ENCODE measurements at places on chromosomes 5 and 9.

- no peak for DNase-seq
Measured at GRCh38 chr5:111703662-111704061, 53.3 kb downstream of the NREP start.

GRCh38 chr5:15004506-15004905 is 132.9 kb upstream of the ANKH start:
- DNase-seq = no peak

DNA sequence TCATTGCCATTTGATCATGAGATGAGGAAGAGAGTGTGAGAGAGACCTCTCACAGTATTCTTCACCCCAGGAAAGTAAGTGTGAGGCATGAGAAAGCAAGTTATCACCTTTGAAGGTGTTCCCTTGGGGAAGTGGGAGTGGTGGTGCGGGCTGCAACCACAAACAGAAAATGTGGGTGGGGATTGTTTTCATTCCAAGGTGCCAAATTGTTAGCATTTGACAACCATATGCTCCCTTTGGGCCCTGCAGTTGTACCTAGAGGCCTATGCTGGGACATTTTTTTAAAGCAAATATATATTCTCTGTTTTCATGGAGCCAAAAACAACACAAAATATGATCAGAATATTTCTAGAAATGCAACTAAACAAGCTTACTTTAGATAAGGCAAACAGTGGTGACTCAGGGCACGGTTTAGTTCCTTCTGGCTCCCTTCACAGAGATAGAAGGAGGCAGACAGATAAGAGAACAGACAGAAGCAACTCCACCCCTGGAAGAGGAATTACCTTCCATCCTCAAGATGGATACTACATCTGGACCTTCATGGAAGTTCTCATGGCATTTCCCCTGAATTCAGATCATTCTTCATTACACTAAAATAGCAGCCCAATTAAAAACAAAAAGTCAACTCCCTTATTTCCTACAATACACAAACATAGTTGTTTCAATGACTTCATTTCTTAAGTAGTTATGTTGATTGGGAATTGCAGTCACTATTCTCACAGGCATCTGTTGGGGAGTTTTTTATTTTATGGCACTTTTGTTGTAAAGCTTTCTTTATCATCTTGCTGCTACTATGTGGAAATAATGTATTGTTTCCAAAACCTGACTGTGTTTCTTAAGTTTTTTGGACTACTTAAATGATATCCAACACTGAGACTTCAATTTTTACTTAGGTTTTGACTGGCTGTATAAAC is 416.6 kb downstream of the PLK2 start:
- no peak for DNase-seq

- DNase-seq = no peak
Measured at GRCh38 chr9:115847216-115847615, 306.4 kb upstream of the PAPPA start.

DNA sequence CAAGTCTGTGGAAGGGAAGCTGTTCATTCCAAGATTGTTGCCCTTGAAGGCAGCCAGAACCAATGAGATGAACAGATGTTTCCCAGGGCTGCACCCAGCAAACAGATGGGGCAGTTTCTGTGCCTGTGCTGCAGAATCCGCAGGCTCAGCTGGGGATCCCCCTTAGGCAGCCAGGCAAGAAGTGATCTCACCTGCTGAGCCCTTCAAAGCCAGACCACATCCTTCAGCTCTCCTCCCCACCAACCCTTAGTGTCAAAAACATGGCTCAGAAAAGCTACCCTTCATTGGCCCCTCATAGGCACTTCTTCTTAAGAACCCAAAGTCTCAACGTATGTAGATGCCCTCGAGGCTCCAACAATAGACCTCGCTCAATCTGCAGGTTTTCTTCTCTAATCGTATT is 626.7 kb downstream of the CCDC171 start:
- DNase-seq = no peak

GRCh38 chr5:522116-522515 is 2.1 kb downstream of the SLC9A3 start:
- no peak for DNase-seq

GRCh38 chr5:168953351-168953750 is 347.6 kb downstream of the SLIT3 start:
- no peak for DNase-seq

DNA sequence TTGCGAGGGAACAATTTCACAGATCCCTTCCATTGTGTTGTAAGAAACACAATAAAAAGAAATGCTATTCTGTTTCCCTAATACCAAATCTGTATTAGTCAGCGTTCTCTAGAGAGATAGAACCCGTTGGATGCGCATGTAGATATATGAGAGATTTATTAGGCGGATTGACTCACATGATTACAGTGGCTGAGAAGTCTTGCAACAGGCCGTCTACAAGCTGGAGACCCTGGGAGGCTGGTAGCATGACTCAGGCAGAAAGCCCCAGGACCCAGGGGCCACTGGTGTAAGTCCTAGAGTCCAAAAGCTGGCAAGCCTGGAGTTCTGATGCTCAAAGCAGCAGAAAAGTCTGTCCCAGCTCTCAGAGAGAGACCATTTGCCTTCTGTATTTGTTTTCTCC is 18.4 kb upstream of the IL17B start:
- no peak for DNase-seq

- DNase-seq = no peak
Measured at GRCh38 chr5:179126506-179126991, 66.4 kb downstream of the ZNF354C start.

- DNase-seq = no peak
Measured at GRCh38 chr9:9790216-9790872, 822.5 kb downstream of the PTPRD start.

GRCh38 chr9:136539427-136540421 is 6.1 kb downstream of the NOTCH1 start:
- DNase-seq = no peak

- no peak for DNase-seq
Measured at GRCh38 chr9:29775491-29775890, 2202.2 kb upstream of the C9orf72 start.

- no peak for DNase-seq
Measured at GRCh38 chr5:129500101-129500500, 40.0 kb downstream of the ADAMTS19 start.

DNA sequence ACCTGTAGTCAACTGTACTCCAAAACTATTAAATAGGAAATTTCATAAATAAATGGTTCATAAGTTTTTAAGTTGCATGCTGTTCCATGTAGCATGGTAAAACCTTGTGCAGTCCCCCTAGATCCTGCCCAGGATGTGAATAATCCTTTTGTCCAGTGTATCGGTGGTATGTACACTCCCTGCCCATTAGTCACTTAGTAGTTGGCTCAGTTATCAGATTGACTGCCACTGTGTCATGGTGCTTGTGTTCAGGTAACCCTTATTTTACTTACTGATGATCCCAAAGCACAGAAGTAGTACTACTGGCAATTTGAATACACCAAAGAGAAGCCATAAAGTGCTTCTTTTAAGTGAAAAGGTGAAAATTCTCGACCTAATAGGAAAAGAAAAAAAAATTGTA is 134.2 kb downstream of the RNF180 start:
- no peak for DNase-seq

GRCh38 chr5:139577689-139578290 is 16.7 kb downstream of the UBE2D2 start:
- DNase-seq = no peak

DNA sequence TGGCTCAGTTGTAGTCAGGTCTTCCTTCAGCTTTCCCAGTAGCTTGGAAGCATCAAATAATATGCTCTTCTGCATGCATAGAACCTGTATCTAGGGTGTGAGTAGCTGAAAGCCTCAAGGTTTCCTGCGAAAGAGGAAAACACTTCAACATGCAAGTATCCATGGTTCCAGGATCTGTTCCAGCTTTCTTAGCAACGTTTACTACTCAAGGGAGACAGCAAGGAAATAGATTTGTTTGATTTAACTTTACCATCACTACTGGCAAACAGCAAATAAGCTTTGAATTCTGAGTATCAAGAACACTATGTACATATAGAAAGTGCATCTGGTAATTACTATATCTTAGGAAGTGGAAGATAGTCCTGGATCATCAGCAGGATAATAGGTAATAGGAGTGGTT is 341.0 kb downstream of the PRR16 start:
- DNase-seq = no peak

DNA sequence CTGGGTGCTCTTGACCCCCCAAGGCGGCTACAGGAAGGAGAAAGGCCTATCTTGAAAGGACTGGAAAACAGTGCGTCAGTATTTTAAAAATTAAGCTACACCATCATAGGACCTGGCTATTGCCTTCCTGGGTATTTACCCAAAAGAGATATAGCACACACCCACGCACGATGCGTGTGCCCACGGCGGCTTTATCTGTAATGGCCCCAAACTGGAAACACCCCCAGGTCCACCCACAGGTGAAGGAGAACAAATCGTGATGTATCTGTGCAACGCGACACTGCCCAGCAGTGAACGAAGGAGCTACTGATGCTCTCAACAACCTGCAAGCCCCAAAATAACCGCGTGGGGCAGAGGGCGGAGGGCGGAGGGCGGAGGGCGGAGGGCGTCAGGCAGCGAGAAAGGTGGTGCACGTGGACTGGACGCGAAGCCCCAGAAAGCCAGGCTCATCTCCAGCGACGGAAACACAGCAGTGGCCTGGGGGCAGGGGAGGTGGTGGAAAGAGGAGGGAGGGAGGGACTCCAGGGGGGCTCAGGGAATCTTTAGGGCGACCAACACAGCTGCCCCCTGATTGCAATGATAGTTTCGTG is 12.4 kb upstream of the PTGDS start:
- no peak for DNase-seq

- DNase-seq = no peak
Measured at GRCh38 chr5:172356047-172356446, 72.5 kb upstream of the UBTD2 start.

GRCh38 chr5:53170746-53171349 is 61.3 kb upstream of the MOCS2 start:
- DNase-seq = no peak

GRCh38 chr5:14419686-14420085 is 161.9 kb upstream of the OTULINL start:
- no peak for DNase-seq

GRCh38 chr5:144315994-144316634 is 145.4 kb downstream of the KCTD16 start:
- no peak for DNase-seq

- no peak for DNase-seq
Measured at GRCh38 chr9:134683714-134684374, 42.2 kb downstream of the COL5A1 start.

DNA sequence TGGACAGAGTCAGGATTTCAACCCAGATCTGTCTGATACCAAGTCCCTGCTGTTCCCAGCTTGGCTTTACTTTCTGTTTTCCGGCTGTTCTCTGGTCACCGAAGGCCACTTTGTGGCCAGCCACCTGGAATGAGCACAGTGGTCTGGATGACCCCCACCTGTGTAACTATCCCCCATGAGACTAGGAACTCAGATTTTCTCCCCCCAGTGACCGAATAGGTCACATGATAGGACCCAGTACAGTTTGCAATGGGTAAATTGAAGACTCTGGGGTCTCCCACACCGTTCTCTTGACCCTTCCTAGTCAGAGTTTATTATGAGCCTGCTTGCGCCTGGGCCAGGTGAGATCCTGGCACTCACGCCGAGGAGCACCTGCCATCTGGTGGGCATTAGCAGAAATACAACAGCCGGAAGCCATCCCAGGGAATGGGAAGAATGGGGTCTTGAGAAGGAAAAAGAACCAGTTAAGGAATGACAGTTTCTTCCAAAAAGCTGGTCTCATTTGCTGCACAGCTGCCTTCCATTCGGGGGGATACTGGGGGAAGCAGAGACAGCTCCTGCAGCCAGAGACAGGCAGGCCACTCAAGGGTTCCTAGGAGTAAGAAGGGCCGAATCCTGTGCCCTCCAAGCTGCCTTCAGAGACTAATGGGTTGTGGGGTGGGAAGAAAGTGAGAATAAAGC is 7.1 kb downstream of the PHYHD1 start:
- no peak for DNase-seq

GRCh38 chr5:147968855-147969254 is 62.5 kb upstream of the C5orf46 start:
- DNase-seq = no peak

DNA sequence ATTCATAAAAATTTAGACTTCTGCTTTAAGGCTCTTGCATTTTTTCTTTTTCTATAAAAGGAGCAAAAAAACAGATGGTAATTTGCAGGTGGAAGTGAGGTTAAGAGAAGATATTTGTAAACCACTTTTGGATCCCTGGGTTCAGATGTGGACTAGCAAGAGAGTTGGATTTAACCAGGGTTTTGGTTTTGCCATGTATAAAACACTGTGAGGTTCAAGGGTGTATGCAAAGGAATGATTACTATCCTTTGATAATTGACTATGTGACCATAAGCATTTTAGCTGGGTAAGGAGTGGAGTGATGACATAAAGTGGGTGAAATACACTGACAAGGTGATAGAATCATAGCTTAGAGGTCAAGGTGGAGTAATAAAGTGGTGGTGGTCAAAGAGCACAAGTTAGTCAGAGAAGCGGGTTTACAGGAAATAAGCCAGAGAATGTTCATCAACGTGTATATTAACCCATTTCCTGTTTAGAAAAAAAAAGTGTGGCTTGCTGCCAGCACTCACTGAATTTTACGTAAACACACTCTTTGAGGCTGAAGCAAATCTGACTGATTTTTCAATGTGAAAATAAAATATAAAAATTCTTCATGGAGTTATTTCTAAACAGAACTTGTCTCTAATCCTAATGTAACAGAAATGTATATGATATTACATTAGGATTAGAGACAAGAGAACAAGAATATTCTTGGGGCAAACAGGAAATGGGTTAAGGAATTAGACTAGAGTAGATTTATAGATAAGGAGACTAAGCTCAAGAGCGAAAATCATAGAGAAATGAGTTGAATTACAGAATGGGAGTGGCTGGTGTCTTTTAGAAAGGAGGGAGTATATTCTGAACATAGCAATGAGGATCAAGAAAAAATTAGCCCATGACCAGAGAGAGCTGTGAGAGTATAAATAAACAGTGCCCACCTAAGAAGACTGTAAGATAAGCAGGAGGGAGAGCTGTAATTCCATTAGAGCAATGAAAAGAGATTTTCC is 74.5 kb downstream of the CDKN2A start:
- DNase-seq = no peak

DNA sequence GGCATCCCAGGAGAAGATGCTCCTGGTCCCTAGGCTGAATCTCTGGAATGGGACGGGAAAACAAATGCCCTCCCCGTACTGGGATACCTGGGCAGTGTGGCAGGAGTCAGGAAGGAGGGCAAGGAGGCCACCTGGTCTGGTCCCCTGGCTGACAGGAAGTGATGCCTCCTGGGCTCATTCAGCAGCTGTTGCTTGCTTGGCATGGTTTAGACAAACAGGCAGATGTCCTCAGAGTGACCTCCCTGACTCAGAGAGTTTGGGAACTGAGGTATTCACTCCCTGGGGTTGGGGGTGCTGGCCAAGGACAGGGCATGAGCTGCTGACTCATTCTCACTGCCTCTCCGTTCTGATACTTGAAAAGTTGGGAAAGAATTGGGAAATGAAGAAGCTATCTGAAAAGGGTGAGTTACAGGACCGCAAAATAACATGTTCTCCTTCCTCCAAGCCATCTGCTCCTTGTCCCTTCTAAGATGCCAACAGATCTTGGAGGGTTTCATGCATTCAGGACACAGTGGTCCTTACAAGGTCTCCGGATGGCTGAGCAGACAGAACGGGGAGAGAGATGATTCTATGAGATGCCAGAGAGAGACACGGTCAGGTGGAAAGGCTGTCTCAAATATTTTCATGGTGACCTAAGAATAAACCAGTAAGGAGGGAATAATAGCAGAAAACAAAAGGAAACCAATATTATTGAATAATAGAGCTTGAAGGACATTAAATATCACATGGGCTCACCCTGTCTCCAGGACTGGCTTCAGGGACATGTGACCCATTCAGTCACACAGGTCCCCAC is 534.5 kb downstream of the BNC2 start:
- peak; percentile 93 for DNase-seq
